Stimulated activated CD4-positive, alpha-beta T cell treated with anti-CD3 and anti-CD28 coated beads, Interleukin-1b, Interleukin-23, amount 100 ng/mL, for 1 hour (primary cell): ENCODE measurements at places on chromosomes 2 and 18.

DNA sequence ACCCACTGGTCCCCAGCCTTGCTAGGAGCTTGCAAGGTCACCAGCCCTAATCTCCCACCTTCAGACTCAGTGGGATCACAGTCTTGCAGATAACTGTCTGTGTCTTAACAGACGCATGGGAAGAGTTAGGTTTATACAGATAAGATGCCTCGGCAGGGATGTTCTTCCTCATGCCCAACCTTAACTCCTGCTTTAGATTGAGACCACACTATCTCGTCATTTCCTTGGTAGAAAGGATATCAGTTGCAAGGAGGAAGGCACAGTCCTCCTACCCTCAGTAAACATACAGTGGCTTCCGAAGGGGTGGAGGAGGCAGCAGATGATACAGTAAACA is 7.2 kb downstream of the NT5DC4 start:
- no peak for DNase-seq

DNA sequence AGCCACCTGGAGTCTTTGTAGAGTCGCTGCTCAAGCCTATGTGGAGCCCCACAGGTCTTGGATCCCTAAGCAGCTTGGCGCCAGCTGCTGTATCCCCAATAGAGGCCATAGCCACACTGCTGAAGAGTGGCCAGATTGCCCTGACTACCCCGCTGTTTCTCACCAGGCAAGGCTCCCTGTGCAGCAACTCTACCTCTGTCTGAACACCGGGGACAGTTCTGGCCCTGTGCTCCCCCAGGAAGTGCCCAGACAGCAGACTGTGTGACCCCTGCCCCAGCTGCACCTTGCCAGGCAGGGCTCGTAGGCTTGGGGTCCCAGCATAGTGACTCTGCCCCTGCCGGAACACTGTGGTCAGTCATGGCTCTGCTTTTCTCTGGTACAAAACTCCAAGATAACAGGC is 53.5 kb upstream of the GALNT13 start:
- no peak for DNase-seq

GRCh38 chr2:171178993-171179392 is 18.3 kb upstream of the TLK1 start:
- no peak for DNase-seq

- DNase-seq, result no peak
These were observed 67.7 kb downstream of the CTAGE1 start for GRCh38 chr18:22349966-22350365.

DNA sequence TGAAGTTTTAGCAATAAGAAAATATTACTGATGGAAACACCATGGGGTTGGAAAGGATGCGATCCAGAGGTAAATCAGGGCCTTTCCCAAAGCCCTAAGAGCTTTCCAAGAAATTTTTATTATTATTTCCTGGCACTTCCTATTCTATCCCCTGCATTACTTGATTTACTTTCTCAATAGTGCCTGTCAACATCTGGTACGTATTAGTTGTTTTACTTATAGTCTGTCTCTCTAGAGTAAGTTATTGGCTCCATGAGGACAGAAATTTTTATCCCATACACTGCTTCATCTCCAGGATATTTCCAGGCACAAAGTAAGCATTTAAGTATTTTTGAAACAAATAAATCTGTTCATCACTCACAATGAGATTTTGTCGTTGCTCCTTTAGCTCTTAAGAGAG is 18.1 kb downstream of the PPP4R1 start:
- no peak for DNase-seq

DNA sequence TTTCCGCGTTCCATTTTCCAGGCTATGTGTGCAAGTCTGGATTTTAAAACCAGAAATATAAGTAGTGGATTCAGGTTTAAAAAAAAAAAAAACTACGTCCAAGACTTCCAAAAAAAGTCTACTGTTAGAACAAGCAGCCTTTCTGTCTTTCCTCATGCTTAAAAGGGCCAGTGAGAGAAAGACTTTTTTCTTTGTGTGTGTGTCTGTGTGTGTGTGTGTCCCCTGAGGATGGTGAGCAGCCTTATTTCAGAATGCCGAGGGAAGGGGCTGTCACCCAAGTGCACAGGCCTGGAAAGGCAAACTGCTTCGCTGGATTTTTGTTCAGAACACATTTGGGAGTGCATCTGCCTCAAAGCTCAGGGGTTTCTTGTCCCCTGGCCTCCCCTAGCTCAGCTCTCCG is 98.8 kb downstream of the ZBTB7C start:
- no peak for DNase-seq

GRCh38 chr2:113755835-113756354 is 547 bp downstream of the SLC35F5 start:
- DNase-seq, result no peak

DNA sequence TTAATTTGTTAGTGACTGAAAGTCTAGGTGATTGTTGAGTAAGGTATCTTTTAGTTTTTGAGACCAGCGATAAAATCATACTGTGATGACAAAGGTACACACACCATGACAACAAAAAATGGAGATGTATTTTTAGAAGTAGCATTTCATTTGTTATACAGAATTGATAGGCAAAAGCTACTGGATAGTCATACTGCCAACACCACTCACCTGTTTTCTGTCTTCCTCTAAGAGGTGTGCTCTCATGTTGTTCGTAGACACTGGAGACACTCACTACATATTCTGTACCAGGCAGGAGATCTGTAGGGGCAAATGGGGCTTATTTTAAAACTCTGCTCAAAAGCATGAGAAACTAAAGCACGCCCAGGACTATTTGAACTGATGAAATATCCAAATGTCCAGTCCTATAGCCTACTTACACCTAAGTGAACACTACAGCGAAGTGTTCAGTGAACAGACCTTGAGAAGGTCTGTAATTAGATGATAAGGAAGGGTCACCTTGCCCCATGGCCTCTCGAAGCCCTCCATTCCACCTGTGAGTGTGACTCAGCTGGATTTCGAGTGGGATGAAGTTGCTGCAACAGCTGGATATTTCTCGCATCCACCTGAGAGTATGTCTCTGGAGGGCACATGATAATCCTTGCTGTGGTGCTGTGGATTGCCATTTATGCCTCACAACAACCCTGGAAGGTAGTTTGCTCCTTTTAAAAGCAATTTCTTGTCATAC is 47.7 kb downstream of the FN1 start:
- no peak for DNase-seq

GRCh38 chr2:235836491-235836911 is 331.7 kb downstream of the GBX2 start:
- no peak for DNase-seq

DNA sequence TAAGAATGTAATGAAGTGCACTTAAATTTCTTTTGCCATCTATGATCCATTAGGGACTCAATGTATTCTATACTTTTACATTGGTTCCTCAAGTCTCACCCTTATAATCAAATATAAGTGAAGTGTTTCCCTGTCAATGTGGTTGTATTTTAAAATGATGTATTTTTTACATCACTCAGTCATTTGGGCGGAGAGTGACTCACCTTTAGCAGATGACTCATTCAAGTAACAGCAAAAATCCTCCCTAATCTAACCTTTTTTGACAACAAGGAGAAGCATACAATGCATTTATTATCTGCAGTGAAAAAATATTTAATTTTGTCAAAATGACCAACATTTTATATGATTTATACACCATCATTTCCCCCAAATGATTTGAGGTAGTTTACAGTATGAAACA is 94.4 kb downstream of the FANCL start:
- DNase-seq, result no peak

DNA sequence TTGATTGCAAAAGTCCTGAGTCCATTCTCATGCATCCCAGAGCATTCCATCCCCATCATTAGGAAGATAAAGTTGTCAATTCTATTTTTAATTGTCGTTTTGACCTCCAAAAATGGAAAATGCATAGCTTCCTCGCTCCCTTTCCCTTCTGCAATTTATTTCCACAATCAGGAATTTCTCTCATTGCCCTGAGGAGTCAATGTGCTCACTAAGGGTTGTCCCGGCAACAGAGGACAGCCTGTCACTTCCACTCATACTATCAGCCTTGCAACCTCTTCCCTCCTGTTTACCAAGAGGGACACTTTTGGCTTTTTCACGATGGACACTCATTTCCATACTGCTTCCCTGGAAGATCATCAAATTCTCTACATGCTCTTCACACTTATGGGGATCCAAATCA is 164.8 kb downstream of the MYO5B start:
- no peak for DNase-seq

DNA sequence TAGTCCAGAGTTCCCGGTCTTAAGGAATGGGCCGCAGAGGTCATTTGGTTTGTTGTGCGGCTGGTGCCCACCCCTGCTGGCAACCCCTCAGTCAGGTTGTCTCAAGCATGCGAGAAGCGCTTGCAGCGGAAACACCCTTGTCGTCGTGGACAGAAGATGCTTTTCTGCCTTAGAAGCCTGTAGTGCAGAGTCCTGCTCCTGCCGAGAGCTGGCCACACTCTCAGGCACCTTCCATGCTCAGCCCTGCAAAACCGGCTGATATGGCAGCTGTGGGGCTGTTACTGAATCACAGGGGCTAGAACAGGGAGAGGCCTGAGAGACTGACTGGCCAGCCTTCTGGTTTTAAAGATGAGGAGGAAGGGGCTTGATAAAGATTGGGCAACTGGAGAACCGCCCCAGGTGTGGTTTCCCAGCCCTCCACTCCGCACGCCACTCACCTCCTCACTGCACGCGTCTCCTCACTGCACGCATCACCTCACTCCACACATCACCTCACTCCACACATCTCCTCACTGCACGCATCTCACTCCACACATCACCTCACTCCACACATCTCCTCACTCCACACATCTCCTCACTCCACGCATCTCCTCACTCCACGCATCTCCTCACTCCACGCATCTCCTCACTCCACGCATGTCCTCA is 103.6 kb downstream of the USP40 start:
- no peak for DNase-seq

DNA sequence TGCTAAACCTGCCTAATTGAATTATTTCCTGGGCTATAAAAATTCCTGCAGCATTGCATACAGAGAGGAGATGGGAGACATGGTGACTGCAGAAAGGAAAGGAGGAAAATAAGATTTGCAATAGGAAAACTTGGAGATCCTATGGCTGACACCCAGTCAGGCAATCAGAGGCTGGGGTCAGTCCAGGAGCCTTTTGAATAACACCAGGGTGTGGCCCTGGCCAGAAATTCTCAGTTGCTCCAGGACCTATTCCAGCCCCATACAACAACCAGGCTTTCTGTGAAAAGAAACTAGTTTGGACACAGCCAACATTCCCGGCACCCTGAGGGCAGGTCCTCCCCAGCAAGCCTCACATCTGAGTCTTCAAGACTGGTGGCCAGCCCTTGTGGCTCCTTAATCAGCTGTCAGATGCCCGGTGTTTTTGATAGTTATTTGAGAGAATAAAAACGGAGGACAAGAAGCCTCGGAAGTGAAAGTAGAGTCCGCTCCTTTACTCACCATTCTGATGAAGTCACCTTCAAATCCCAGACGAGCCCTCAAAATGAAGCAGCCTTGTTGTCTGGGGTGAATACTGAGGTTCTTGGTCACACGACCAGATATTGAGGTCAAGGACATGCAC is 31.1 kb upstream of the GMCL1 start:
- no peak for DNase-seq

DNA sequence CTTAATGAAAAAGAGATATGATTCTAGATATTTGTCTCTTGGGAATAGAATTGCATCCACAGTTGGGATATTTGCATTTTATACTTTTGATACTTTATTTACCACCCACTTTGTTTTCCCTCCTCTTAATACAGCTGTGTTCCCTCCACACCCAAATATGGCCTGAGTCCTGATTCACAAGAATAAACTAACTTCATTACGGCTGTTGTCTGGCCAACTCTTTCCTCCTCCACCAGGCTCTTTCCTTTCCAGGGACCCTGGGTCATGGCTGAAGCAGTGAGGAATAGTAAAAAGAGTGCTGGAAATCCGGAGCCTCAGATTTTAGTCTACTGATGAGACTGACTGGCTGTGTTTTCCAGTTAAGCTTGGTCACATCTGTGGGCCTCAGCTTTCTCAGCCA is 48.4 kb upstream of the STAM2 start:
- DNase-seq, result no peak

GRCh38 chr2:145106293-145106692 is 586.4 kb upstream of the ZEB2 start:
- DNase-seq, result no peak

DNA sequence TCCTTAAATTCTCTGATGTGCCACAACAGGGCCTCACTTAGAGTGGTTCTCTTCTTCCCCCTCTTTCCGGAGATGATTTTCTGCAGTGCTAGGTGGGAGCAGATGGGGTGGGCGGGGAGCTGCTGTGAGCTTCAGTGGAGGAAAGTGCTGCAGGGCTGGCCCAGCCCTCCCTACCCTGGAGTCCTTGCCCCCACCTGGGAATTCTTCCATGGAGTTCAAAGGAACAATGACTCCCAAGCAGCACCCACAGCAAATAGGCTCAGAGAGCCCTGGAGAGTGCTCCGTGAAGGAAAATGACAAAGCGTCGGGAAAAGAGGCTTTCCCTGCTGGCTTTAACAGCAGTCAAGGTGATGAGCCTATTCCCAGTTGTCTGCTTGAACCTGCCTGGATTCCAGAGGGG is 28.8 kb downstream of the LOXHD1 start:
- DNase-seq, result no peak

GRCh38 chr2:29446847-29447246 is 331.6 kb downstream of the CLIP4 start:
- no peak for DNase-seq

DNA sequence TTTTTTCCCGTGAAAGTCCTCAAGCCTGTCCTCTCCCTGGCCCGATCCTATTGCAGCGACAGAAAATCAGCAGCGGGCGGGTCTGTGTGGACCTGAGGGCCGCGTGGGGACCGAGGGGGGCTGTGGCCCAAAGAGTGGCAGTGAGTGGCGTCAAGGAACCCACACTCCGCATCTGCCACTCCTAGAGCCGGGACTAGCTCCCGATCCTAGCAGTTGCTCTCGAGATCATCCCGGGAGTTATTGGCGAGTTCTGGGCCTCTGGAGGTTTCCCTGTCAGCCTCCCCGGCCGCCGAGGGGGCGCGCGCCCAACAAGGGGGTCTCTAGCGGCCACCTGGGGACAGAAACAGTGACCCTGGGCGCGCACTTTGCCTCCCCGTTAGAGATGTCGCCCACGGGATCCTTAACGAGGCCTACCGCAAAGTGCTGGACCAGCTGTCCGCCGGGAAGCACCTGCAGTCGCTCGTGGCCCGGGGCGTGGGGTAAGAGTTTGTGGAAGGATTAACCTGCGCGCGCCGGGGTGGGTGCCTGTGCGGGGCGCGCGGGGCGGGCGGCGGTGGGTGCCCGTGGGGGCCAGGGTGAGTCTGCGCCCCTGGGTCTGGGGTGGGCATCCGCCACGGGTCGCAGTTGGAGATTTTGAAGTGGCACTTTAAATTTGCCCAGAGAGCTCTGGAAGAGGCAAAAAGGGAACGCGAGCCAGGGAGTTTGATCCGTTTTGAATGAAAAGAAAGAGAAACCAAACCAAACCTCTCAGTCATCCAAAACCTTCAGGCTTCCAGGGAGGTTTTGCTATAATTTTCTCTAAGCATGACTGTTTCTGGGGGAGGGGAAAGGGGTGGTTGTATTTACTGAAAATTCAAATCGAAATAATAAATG is 3.5 kb downstream of the ADCYAP1 start:
- no peak for DNase-seq
